ENCODE measurements at places on chromosomes 4 and X. TPM values are rescaled to one million over a fixed set of nuclear protein-coding genes. Genes with fewer than 3 reads are reported as not detected.

Gene PDS5A
- total RNA-seq: 47.2 TPM

Gene LONRF3
- not detected for total RNA-seq

Gene CENPI
- 16.1 TPM for total RNA-seq

Gene MAP7D2
- total RNA-seq: 0.37 TPM

Gene ETDB
- not detected for total RNA-seq

Gene QRFPR
- 2.4 TPM for total RNA-seq

Gene NAP1L2
- total RNA-seq: 0.56 TPM

Gene SORCS2
- 0.93 TPM for total RNA-seq

Gene KIF4A
- total RNA-seq: 9.3 TPM

Gene IL13RA2
- total RNA-seq: 0.65 TPM

Gene HTRA3
- 0.84 TPM for total RNA-seq

Gene SPACA5
- total RNA-seq: not detected

Gene TMEM271
- total RNA-seq: not detected

Gene AFM
- not detected for total RNA-seq

Gene AWAT2
- total RNA-seq: not detected

Gene HS6ST2
- total RNA-seq: 7.4 TPM

Gene MAOA
- total RNA-seq: 65.2 TPM

Gene CT83
- not detected for total RNA-seq

Gene CLCN4
- total RNA-seq: 1.5 TPM

Gene CXCL6
- 3.6 TPM for total RNA-seq

Gene STPG2
- total RNA-seq: not detected

Gene CCDC110
- 0.05 TPM for total RNA-seq

Gene NXF3
- total RNA-seq: not detected

Gene FAM47C
- not detected for total RNA-seq

Gene TRIM61
- 1.2 TPM for total RNA-seq

Gene RRH
- not detected for total RNA-seq

Gene ZDHHC15
- total RNA-seq: not detected

Gene STK32B
- total RNA-seq: not detected

Gene DOK7
- 3.6 TPM for total RNA-seq

Gene GPR82
- not detected for total RNA-seq

Gene ZIC3
- not detected for total RNA-seq

Gene TMEM128
- 20.5 TPM for total RNA-seq

Gene ADH1B
- total RNA-seq: not detected

Gene NALF2
- not detected for total RNA-seq

Gene TRPC5OS
- not detected for total RNA-seq

Gene SYP
- total RNA-seq: 0.51 TPM

Gene AREG
- total RNA-seq: 325 TPM

Gene MAP3K15
- not detected for total RNA-seq

Gene GLUD2
- total RNA-seq: 0.14 TPM

Gene MAGEA12
- not detected for total RNA-seq

Gene FGF5
- 1.1 TPM for total RNA-seq

Gene VCX2
- not detected for total RNA-seq

Gene HSD17B13
- total RNA-seq: not detected

Gene NEIL3
- total RNA-seq: 4.3 TPM
